ENCODE measurements at places on chromosomes 5 and 9. TPM values are rescaled to one million over a fixed set of nuclear protein-coding genes. Genes with fewer than 3 reads are reported as not detected.

DNA sequence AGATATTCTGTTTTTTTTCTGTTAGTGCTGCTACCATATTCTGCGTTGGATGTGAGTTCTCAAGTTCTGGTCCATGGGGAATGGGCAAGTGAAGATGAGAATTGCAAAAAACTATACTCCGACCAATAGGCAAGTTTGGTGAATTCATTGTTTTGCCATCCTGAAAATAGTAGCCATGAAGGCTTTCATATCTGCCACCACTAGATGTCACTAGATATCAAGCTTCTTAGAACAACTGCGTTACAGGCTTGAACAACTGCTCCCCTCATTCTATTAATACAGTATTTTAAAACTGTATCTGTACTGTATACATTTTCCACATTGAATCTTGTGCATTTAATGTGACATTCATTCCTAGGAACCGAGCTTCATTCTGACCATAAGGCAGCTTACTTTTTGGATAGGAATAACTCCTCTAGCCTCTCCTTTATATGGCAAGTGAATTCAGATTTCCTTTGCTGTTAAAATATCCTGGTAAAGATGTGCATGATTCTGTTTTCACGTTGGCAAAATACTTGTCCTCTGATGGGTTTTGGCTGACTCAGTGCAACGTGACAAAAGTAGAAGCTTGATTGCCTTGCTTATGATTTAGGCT is 163.6 kb downstream of the SREK1 start:
- no peak for DNase-seq

CENPK gene
- 79.7 TPM for total RNA-seq

DNA sequence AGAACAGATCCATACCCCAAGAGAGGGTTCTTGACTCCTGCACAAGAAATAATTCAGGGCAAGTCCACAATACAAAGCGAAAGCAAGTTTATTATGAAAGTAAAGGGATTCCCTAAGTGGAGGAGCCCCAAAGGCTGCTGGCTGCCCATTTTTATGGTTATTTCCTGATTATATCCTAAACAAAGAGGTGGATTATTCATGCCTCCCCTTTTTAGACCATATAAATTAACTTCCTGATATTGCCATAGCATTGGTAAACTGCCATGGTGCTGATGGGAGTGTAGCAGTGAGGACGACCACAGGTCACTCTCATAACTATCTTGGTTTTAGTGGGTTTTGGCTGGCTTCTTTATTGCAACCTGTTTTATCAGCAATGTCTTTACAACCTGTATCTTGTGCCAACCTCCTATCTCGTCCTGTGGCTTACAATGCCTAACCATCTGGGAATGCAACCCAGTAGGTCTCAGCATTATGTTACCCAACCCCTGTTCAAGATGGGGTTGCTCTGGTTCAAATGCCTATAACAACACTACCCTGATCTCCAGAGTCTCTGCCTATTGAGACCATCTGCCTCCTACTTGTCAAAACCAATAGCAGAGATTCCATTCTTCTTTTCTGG is 154.4 kb upstream of the GRAMD2B start:
- no peak for DNase-seq

EIF4E1B gene
- total RNA-seq: not detected

ADAMTS6 gene
- total RNA-seq: 0.44 TPM

DNA sequence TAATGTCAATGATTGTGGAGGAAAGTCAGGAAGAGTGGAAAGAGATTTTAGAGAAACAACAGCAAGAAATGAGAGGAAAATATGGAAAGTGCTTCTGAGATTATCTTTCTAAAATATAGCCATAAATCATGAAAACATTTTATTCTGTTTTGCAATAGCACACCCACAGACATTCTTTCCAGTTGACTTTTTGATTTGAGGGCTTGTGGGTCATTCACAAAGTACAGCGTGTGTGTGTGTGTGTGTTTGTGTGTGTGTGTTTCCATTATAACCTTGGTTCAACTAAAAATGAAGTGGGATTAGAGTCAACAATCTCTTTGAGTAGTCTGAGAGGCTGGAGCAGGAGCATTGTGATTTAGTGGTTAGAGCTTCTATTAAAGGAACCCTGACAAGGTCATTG is 116.6 kb upstream of the GAS1 start:
- no peak for DNase-seq

GHR gene
- total RNA-seq: not detected

DNA sequence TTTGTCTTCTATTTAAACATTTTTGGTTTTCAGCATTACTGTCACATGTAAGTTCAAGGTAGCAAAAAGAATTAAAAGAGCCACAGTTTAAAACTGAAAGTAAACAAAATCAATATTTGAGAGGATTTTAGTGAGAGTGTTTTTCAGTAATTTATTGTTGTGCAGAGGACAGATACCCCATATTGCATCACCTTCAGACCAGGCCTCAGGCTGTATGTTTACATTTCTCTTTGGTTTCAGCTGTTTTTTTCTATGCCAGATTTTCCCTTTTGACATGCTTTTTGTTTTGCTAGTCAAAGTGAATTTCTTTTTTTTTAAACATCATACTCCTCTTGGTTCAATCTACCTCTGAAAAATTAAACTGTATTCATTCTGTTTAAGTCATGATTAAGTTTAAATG is 47.2 kb downstream of the MAST4 start:
- DNase-seq: no peak

EPB41L4A gene
- 1.5 TPM for total RNA-seq

- DNase-seq: peak; percentile 31
Measured at GRCh38 chr5:150486402-150487198, 21.3 kb upstream of the NDST1 start.

DNA sequence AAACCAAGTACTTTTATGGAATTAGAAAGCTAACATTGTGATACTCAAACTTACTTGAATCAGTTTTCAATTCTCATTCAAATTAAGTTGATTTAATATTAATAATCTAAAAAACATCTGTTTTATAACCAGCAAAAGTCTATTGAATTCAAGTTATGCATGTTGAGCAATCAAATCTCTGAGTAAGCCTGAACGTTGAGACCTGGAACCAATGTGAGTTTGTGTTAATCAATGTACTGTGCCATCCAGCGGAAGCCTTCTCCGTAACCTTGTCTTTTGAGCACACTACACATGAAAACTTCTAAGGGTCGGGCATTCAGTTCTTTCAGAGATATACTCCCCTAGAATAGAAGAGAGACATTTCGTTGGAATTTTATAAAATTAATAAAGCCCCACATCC is 25.9 kb downstream of the SAR1B start:
- no peak for DNase-seq

SETX gene
- total RNA-seq: 41.6 TPM

GABRP gene
- total RNA-seq: not detected

PCDHGA12 gene
- 0.07 TPM for total RNA-seq

CMYA5 gene
- total RNA-seq: 0.26 TPM

MZB1 gene
- 26.3 TPM for total RNA-seq

DNA sequence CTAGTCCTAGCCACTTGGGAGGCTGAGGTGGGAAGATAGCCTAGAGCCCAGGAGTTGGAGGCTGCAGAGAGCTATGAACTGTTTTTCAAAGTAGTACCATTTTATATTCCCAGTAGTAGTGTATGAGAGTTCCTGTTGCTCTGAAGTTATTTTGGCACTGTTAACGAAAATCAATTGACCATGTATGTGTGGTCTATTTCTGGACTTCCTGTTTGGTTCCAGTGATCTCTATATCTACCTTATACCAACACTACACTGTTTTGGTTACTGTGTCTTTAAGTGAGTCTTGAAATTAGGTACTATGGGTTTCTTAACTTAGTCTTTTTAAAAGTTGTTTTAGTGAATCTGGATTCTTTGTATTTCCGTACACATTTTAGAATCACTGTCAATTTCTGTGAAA is 13.6 kb downstream of the SLF1 start:
- DNase-seq: no peak

- no peak for DNase-seq
Measured at GRCh38 chr9:28502741-28503140, 929.5 kb upstream of the C9orf72 start.

ALDH1A1 gene
- total RNA-seq: not detected

C5orf52 gene
- total RNA-seq: not detected

DNA sequence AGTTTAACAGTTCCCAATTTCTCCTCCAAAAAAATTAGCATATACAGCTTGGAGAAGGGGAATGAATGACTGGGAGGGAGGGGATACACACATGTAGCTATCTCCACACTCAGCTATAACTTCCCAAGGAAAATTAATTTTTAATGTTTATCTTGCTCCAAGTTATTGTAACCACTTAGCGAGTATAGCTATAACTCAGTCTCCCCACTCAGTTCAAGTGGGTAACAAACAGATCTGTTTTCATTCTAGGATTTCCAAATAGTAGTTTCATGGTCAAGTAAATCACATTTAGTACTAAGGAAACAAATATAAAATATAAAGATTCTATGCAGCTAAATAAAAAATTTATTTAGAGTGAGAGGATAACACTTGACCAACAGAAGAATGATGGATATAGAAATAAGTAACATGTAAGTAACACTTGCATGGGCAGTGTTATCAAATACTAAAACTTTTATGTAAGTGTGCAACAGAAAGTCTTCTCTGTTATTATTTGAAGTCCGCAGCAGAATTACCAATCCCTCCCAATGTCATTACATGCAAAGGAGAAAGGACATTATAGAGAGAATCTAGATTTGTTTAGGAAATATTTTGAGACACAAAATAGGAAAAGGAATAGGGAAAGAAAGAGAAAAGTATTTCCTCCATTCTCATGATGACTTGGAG is 10.2 kb upstream of the NFIB start:
- no peak for DNase-seq

FSTL4 gene
- total RNA-seq: not detected

SHOC1 gene
- total RNA-seq: not detected

C6 gene
- total RNA-seq: not detected

DNA sequence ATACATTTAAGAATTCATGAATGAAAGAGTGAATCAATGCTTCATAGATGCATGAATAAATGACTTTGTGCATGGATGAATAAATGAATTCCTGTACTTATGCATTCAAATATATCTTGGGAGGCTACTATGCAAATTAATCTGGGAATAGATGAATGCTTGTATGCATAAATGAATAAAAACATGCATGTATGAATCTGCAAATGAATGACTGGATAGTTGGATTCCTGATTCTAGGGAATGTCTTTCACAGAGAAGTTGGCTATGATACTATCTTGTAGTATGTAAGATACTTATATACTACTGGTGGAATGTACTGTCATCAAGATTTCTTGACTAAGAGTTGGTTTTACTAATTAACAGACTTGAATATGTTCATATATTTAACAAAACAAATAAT is 75.3 kb upstream of the ASTN2 start:
- DNase-seq: no peak

DNA sequence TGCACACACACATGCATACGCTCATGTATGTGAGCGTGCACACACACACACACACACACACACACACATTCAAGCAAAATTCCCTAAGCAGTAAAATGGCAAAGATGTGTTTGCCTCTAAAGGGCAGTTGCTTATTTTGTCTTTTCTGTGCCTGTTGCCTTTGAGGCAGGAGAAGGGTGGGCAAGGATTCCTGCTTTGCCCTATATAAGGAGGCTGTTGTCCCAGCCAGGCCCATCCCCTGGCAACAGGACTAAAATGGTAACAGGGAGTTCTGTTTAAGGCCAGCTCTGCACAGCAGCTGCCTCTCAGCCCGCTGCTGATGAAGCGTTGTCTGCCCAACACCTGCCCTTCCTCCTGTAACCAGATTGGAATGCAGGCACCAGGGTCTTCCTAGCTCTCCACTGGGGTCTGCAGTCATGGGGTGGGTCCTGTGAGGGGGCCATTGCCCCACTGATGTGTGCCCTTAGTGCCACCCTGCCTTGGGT is 64.4 kb downstream of the PPARGC1B start:
- DNase-seq: no peak

DNA sequence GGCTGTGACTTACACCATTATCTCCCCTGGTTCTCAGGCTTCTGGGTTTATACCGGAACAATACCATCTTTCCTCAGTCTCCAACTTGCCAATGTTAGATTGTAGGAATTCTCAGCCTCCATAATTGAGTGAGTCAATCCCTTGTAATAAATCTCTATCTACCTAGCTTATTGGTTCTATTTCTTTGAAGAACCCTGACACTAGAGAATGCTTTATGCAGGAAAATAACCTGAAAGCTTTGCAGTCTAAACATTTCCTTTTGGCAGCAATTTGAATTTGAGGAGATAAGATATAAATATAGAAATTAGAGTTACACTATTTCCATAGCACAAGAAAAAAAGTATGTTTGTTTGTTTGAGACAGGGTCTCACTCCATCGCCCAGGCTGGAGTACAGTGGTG is 278.1 kb upstream of the CDH18 start:
- no peak for DNase-seq

SHROOM1 gene
- total RNA-seq: 1.2 TPM

- DNase-seq: no peak
Measured at GRCh38 chr5:66224274-66224673, 80.2 kb downstream of the SREK1 start.

- DNase-seq: no peak
Measured at GRCh38 chr5:95216136-95216955, 68.5 kb downstream of the MCTP1 start.

GRCh38 chr9:6787793-6788161 is 30.0 kb downstream of the KDM4C start:
- DNase-seq: no peak

- DNase-seq: no peak
Measured at GRCh38 chr5:17732351-17732923, 98.2 kb downstream of the TAF11L14 start.

GRCh38 chr5:66138637-66139317 is 5.3 kb upstream of the SREK1 start:
- no peak for DNase-seq

PCDHA1 gene
- not detected for total RNA-seq

DNA sequence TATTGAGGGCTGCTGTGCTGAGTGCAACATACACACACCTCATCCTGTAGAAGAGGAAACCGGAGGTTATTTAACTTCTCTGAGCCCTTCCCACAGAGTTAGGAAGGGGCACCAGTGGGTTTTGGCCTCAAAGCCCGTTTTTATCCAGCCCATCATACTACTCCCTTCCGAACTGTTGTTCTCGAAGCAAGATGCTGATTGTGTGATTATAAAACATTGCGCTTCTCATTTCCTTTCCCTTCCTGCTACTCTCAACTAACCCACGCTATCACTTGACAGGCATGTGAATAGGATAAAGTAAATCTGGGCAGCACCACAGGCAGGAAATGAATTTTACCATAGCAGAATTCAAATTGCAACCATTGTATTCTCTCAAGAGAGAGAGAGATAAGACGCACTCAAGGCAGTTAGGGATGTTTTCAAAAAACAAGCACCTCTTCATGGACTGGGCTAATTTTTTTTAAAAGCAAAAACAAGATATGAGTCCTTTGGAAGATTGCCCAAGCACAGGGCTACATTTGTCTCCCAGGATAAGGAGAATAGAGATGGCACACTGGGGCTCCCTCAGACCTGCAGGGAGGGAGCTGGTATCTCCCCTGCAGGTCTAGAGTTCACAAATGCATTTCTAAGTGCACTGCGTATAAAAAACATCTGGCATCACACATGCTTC is 52.6 kb downstream of the GNA14 start:
- DNase-seq: no peak

KCNN2 gene
- total RNA-seq: not detected

- no peak for DNase-seq
Measured at GRCh38 chr5:111511174-111511830, 1.0 kb downstream of the STARD4 start.

All from activated CD4-positive, alpha-beta memory T cell treated with anti-CD3 and anti-CD28 coated beads for 36 hours (primary cell).